Right lobe of liver (tissue), 6 donors: ENCODE measurements at places on chromosomes 12 and 14. TPM values are rescaled to one million over a fixed set of nuclear protein-coding genes. Genes with fewer than 3 reads are reported as not detected.

Gene RNASE7
- 0.22 TPM for total RNA-seq

- H3K27me3 ChIP-seq: no peaks in the 10 kb centered on the region
- no peak overlapping the region for H3K27ac ChIP-seq
- H3K36me3 ChIP-seq: no peaks in the 10 kb centered on the region
- H3K4me3 ChIP-seq: no peak overlapping the region
- DNase-seq: no peak
These were observed 477.0 kb downstream of the DPF3 start for GRCh38 chr14:72416892-72417291.

DNA sequence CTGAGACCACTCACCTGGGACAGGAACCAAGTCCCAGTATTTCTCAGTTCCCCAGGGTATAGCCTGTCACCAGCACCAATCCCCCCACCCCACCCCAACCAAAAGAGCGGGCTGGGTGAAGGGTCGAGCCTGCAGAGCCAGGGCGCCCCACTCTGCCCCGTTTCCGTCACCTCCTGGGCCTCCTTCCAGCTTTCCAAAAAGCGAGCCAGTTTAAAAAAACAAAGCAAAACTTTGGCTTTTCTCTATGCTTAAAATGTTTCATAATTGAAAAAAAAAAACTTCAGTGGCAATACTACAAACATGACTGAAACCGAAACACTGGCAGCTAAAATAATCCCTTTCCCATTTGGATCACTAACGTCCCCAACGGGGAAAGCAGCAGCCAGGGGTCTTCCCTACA lies 7.5 kb downstream of the CAMKK2 start:
- H3K4me1 ChIP-seq: peaks cover 15% of the 10 kb centered on the region

Gene ANKS1B
- 0.44 TPM for total RNA-seq

Gene PAX9
- total RNA-seq: not detected

DNA sequence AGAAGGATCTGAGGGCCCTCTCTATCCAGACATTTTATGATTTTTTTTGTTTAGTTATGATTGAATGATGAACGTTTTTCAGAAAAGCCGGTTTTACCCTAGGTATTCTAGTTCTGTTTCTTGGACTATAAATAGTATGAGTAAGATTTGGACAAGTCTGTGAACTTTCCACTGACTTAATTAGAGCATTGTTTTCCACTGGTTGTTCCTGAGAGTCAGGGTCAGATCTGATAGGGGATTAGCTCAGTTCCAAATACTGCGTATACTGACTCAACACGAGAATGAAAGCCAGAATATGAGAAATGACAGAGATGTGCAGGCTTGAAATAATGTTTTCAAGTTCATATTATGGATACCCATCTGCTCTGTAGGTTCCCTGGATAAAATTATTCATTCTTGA lies 361.6 kb downstream of the AEBP2 start:
- H3K36me3 ChIP-seq: no peaks in the 10 kb centered on the region
- no peak for DNase-seq
- H3K27ac ChIP-seq: no peak overlapping the region
- no peaks in the 10 kb centered on the region for H3K4me1 ChIP-seq
- no peak overlapping the region for H3K4me3 ChIP-seq
